ENCODE measurements at places on chromosomes 16 and 17.

GRCh38 chr16:46727184-46727583 lies 21.0 kb downstream of the MYLK3 start:
- no peak for DNase-seq
- H3K4me3 ChIP-seq = no peak overlapping the region
- H3K27me3 ChIP-seq = no peaks in the 10 kb centered on the region
- H3K4me1 ChIP-seq = no peaks in the 10 kb centered on the region
- no peaks in the 10 kb centered on the region for H3K36me3 ChIP-seq

DNA sequence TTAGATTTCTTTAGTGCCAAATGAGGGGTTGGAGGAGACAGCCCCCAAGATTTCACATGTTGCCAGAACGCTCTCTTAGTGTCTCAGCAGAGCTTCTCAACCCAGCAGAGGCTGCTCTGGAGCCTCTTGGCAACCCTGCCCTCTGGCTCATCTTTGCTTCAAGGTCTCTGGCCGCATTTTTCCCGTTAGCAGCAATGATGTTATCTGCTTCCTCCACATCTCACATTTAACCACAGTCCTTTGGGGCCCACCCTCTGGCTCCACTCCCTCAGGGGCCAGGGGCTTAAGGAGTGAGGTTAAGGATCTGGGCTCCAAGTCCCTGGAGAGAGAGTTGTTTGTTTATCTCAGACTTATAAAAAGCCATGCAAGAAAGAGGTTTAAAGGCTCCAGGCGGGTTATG lies 3.3 kb upstream of the XYLT1 start:
- peaks cover 13% of the 10 kb centered on the region for H3K4me1 ChIP-seq
- no peak overlapping the region for H3K4me3 ChIP-seq
- H3K27ac ChIP-seq = no peak overlapping the region
- peak; percentile 55 for DNase-seq

DNA sequence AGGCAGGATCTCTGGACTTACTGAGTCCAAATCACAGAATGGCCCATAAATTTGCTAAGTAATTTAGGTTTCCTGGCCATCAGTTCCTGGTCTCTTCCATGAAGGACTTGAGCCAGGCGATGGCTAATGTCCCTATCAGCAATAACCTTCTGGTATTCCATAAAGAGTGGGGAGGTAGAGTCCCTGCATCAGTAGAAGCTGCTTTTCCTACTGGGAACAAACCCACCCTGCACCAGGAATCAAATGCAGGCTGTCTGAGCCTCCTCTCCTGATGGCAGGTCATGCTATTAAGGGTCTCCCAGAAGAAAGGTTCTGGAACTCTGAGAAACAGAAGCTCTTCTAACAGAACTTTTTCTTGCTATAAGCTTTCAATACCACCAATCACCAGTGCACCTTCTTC lies 1.5 kb upstream of the HPR start:
- DNase-seq = no peak
- H3K27me3 ChIP-seq = no peaks in the 10 kb centered on the region
- no peaks in the 10 kb centered on the region for H3K4me1 ChIP-seq
- H3K36me3 ChIP-seq = no peaks in the 10 kb centered on the region

GRCh38 chr16:83561876-83562275 lies 245.9 kb upstream of the HSBP1 start:
- H3K4me3 ChIP-seq = no peak overlapping the region
- no peaks in the 10 kb centered on the region for H3K4me1 ChIP-seq
- no peaks in the 10 kb centered on the region for H3K27me3 ChIP-seq
- DNase-seq = peak; percentile 48
- H3K27ac ChIP-seq = no peak overlapping the region
- H3K36me3 ChIP-seq = no peaks in the 10 kb centered on the region

DNA sequence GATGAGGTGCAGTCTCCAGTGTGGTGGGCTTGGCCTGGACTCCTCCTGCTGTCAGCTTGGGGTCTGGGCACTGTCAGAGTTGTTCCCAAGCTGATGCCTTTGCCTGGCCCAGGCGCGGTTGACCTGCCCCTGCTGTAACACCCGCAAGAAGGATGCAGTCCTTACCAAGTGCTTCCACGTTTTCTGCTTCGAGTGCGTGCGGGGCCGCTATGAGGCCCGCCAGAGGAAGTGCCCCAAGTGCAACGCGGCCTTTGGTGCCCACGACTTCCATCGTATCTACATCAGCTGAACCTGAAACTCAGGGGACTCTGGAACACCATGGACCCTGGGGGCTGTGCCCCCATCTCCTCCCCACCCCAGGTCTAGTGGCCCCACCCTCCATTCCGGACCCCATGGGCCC lies 11.7 kb downstream of the RNF40 start:
- H3K27me3 ChIP-seq = no peaks in the 10 kb centered on the region
- DNase-seq = no peak
- no peak overlapping the region for H3K4me3 ChIP-seq

DNA sequence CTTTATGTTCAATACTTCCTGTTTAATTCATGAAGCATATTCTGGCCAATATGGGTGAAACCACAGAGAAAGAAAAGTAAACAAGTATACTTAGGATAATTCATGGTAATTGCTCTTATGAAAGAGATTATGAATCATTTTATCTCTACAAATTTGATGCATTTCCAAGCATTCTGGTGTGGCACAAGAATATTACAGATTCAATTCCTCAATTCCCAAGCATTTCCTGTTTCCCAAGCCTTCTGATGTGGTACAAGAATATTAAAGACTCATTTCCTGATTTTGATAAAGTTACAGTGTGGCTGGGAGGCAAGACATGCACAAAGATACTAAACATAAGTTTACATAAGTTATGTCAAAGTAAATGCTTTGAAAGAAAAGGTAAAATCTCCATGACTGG lies 126.1 kb upstream of the NUDT7 start:
- H3K36me3 ChIP-seq = no peaks in the 10 kb centered on the region
- peak; percentile 81 for DNase-seq
- no peak overlapping the region for H3K27ac ChIP-seq
- H3K27me3 ChIP-seq = peaks cover 22% of the 10 kb centered on the region
- H3K4me1 ChIP-seq = peaks cover 14% of the 10 kb centered on the region

- DNase-seq = no peak
- H3K27me3 ChIP-seq = no peaks in the 10 kb centered on the region
- H3K4me3 ChIP-seq = no peak overlapping the region
- H3K4me1 ChIP-seq = no peaks in the 10 kb centered on the region
- no peak overlapping the region for H3K27ac ChIP-seq
- H3K36me3 ChIP-seq = no peaks in the 10 kb centered on the region
Observed at GRCh38 chr16:27377666-27378485, 24.1 kb upstream of the IL21R start.

DNA sequence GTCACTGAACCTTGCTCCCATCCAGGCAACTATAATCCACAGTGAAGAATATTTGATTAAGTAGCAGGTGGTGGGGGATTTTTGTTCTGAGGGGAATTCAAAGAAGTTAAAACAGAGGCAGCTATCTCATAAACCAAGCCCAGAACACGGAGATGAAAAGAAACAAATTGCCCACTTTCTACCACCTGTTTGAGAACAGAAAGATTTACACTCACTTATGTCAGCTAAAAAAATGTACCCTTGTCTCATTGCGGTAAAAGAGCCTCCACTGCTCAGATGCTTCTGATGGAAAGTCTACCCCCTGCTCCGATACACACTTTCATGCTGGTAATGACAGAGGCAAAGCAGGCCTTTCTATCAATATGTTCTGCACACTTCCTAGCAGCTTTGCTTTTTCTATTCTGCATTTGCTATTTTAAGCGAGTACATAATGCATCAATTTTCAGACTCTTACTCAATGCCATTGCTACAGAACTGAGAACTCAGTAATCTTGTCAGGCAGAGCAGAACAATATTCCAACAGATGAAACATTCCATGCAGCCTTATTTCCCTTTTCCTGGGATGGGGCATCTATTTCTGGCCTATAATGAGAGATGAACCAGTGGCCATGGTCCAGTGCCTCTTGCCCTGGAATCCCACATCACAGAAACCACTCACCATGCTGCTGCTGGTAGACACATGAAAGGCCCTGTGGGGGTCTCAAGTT lies 29.0 kb downstream of the CDK5R1 start:
- H3K4me3 ChIP-seq = no peak overlapping the region
- no peak overlapping the region for H3K27ac ChIP-seq
- H3K27me3 ChIP-seq = no peaks in the 10 kb centered on the region

- H3K27ac ChIP-seq = no peak overlapping the region
- DNase-seq = no peak
- no peaks in the 10 kb centered on the region for H3K4me1 ChIP-seq
- H3K4me3 ChIP-seq = no peak overlapping the region
Observed at GRCh38 chr17:82432017-82432416, 13.6 kb upstream of the OGFOD3 start.

GRCh38 chr17:43915559-43915958 lies 8.2 kb upstream of the MPP2 start:
- no peak overlapping the region for H3K4me3 ChIP-seq
- no peaks in the 10 kb centered on the region for H3K27me3 ChIP-seq
- H3K36me3 ChIP-seq = no peaks in the 10 kb centered on the region
- no peaks in the 10 kb centered on the region for H3K4me1 ChIP-seq
- no peak overlapping the region for H3K27ac ChIP-seq

DNA sequence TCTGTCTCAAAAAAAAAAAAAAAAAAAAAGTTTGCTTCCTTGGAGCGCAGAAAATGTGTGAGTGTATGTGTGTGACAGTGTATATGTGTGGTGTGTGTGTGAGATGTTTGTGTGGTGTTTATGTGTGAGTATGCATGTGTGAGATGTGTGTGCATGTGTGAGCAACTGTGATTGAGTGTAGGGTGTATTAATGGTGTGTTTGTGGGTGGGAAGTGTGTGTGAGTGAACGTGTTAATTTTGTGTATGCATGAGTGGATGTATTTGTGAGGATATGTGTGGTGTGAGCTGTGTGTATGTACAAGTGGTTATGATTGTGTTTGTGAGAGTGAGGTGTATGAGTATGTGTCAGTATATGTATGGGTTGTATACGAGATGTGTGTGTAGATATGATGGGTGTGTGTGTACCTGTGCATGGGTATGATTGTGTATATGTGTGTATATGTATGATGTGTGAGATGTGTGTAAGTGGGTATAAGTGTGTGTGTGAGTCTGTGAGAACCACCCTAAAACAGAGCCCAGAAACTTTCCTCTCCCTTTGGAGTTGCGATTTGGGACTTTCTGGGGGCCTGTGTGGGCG lies 22.5 kb upstream of the ETV4 start:
- H3K36me3 ChIP-seq = no peaks in the 10 kb centered on the region
- peaks cover 9% of the 10 kb centered on the region for H3K4me1 ChIP-seq
- H3K27ac ChIP-seq = no peak overlapping the region

GRCh38 chr17:40614431-40615067 lies 33.1 kb downstream of the SMARCE1 start:
- no peak overlapping the region for H3K27ac ChIP-seq
- no peak for DNase-seq
- no peak overlapping the region for H3K4me3 ChIP-seq
- H3K36me3 ChIP-seq = no peaks in the 10 kb centered on the region

- peak overlapping the region; percentile 56 for H3K27ac ChIP-seq
- no peaks in the 10 kb centered on the region for H3K36me3 ChIP-seq
- H3K27me3 ChIP-seq = no peaks in the 10 kb centered on the region
- H3K4me3 ChIP-seq = peak overlapping the region; percentile 90
Observed at GRCh38 chr16:17467923-17468540, 2.7 kb downstream of the XYLT1 start.

DNA sequence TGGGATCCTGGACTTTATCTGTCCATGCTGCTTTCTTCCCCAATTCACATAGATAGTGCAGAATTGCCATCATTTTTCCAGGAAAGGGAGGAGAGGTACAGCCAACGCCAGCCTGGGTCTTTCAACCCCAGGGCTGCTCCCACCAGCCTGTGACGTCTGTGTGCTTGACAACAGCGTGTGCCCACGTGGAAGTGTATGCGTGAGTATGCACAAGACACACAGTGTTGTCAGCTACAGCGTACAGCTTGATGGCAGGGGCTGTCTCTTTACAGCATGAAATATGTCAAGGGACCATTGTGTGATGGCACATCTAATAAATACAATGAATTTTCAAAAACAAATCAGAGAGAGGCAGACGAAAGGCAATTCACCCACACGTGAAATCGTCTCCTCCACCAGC lies 62.3 kb downstream of the GSG1L start:
- H3K27me3 ChIP-seq = no peaks in the 10 kb centered on the region
- H3K4me3 ChIP-seq = no peak overlapping the region
- no peak overlapping the region for H3K27ac ChIP-seq
- DNase-seq = no peak
- H3K4me1 ChIP-seq = no peaks in the 10 kb centered on the region

DNA sequence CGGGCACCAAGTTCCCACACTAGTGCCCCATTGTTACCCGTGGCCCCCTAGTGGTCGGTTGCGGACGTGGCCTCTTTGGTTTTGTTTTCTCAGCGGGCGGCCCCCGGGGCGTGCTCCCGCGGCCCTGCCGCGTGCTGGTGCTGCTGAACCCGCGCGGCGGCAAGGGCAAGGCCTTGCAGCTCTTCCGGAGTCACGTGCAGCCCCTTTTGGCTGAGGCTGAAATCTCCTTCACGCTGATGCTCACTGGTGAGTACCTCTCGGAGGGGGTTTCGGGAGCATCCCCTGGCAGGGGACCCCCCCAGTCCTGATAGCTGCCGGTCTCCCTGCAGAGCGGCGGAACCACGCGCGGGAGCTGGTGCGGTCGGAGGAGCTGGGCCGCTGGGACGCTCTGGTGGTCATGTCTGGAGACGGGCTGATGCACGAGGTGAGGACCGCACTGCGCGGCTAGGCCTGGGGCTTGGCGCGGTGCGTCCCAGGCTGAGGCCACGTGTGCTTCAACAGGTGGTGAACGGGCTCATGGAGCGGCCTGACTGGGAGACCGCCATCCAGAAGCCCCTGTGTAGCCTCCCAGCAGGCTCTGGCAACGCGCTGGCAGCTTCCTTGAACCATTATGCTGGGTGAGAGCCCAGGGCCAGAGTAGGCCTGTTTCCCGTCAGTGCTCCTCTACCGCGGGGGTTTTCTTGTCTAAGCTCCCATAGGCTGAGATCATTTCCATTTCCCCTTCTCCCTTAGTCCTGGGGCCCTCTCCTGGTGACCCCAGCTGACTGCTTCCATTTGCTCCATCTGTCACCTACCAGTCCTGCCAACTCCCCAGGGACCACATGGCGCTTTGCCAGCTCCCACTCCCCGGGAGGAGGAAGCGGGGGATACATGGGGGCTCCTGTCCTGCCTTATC lies 1.7 kb downstream of the SPHK1 start:
- peaks cover 22% of the 10 kb centered on the region for H3K4me1 ChIP-seq
- peaks cover 9% of the 10 kb centered on the region for H3K36me3 ChIP-seq
- H3K4me3 ChIP-seq = peak overlapping the region; percentile 83
- H3K27ac ChIP-seq = peak overlapping the region; percentile 96
- DNase-seq = peak; percentile 92

- H3K27me3 ChIP-seq = no peaks in the 10 kb centered on the region
- H3K4me3 ChIP-seq = peak overlapping the region; percentile 31
- H3K4me1 ChIP-seq = peaks cover 32% of the 10 kb centered on the region
- H3K36me3 ChIP-seq = no peaks in the 10 kb centered on the region
- H3K27ac ChIP-seq = peak overlapping the region; percentile 85
- DNase-seq = peak; percentile 77
Observed at GRCh38 chr17:19447085-19447583, 36.1 kb downstream of the RNF112 start.
